NCI-H2171 treated with DMSO at 0.1 percent for 48 hours (cell line): ENCODE measurements at places on chromosomes 11 and 22.
A peak's percentile ranks its signal among the peaks of the same experiment; 100 is the strongest.

DNA sequence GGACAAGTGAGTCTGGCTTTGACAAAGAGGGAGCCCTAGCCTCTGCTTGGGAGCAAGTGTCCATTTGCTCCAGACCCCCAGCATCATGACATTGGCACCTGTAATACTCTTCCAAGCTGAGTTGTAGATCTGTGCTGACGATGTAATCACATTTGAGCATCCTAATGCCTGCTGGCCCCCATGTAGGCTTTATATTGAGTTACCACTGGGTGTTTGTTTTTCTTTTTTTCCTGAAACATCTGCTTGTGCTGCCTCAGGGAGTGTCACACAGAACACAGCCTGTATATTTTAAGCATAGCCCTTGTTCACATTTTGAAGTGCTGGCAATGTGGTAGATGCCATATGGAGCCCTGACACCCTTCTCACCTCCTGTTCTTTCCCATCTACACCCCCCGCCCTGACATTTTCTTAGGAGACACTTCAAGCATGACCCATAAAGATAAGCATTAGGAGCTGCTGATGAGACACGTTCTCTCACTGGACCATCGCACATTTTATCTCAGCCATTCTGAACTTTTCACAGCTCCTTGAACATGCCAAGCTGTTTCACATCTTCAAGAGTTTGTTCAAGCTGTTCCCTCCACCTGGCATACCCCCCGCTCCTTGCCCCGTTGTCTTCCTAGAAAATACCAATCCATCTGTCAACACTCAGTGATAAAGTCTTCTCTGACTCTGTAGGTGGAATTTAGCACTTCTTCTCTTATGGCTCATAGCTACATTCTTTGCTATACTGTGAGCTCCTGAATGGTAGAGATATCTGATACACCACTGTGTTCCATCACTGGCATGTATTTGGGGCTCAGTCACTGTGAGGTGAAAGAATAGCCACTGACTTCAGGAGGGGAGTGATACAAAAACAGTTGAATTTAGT, 128.7 kb downstream of the TRIM44 start:
- peak; percentile 100 for DNase-seq

DNA sequence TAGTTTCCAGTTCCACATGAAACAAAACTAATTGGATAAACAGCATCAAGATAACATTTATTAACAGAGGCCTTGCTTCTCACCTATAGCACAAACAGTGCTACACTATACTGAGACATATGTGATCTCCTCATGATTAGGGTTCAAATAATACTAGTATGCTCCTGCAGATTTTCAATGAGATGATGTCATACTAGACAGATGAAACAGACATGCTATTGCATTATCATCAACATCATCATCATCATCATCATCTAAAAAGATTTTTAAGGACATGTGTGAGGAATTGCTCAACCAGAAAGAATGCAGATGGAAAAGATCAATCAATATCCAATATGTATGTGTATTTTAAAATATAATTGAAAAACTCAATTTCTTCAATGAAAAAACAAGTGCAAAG, 932.3 kb downstream of the METTL15 start:
- no peak for DNase-seq

- DNase-seq = no peak
These were observed 959 bp downstream of the CCND1 start for GRCh38 chr11:69641681-69642548.

DNA sequence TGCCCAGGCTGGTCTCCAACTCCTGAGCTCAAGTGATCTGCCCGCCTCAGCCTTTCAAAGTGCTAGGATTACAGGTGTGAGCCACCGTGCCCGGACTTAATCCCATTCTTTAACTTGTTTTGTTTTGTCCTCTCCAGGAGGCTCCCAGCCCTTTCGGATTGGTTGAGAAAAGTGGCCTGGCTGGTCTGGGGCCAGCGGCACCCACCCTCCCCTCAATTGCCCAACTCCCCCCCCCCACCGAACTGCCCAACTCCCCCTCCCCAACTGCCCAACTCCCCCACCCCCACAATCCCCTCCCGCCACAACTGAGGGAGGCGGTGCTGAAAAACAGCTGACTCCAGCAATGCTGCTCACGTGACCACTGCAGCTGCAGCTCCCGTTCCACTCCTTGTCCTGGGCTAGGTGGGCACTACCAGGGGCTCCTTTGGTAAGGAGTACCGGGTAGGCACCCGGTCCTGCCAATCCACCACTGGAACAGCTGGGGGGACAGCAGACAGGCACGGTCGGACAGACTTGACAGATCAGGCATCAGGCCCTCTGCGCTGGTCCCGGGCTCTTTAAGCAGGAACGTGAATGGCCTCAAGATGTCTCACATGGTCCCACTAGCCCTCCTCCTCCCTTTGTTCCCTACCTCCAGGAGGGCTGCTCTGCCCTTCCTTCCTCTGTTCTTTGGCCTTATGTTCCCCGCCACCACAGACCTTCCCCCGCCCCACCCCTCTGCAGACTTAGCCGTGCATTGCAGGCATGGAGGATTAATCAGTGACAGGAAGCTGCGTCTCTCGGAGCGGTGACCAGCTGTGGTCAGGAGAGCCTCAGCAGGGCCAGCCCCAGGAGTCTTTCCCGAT, at the start of gene TCN2:
TSS of gene TCN2 (plus strand) at position 720 of the 845 bp plus-strand sequence. CDS start 158 bp downstream, outside the sequence.
- peak; percentile 71 for DNase-seq

DNA sequence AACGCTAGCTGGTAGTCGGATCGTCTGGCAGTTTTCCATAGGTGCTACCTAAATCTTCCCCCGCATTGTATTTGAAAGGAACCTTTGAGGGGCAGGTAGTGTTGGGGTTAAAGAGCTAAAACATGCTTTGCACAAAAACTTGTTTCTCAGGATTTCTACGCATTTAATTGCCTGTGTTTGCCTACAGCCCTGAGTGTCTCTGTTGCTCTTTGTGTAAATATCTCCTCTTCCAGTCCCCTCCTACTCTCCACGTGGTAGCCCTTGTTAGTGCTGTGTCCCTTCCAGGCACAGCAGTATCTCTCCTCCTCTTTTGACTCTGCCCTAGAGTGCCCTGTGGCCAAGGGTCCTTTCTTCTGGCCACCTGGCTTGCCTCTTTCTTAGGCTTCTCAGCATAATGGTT, 81.7 kb downstream of the BARX2 start:
- no peak for DNase-seq

GRCh38 chr11:75311858-75312288, 39.6 kb downstream of the ARRB1 start:
- DNase-seq = peak; percentile 24

DNA sequence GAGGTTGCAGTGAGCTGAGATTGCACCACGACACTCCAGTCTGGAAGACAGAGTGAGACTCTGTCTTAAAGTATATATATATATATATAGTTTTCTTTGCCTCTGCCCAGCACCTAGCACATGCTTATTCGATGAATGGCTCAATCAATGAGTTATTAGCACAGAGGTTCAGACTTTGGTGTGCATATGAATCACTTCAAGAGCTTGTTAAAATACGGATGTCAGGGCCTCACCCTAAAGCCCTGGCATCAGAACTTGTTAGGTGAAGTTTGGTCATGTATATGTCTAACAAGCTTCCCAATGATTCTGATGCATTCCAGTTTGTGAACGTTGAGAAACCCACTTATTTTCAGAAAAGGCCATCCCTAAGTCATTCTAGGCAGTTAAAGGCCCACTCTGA, 21.8 kb upstream of the TMEM86A start:
- DNase-seq = no peak

DNA sequence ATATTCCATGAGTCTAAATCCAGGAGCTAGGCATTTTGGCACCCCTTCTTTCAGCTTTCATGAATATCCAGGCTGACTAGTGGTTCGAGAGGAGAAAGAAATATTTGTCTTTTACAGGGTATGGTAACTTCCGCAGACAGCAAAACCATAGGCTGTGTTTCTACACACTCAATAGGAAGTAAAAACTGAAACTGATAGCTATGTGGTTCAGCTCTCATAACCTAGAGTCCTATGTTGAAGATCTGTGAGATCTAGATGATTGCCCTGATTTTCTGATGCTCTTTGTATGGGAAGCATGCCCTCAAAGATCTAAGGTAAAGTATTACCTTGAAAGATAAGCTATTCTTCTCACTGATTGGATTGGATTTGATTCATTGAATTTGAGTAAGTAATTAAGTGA, 118.3 kb downstream of the CD44 start:
- DNase-seq = no peak

- no peak for DNase-seq
These were observed 12.4 kb downstream of the CAVIN3 start for GRCh38 chr11:6307876-6308275.

DNA sequence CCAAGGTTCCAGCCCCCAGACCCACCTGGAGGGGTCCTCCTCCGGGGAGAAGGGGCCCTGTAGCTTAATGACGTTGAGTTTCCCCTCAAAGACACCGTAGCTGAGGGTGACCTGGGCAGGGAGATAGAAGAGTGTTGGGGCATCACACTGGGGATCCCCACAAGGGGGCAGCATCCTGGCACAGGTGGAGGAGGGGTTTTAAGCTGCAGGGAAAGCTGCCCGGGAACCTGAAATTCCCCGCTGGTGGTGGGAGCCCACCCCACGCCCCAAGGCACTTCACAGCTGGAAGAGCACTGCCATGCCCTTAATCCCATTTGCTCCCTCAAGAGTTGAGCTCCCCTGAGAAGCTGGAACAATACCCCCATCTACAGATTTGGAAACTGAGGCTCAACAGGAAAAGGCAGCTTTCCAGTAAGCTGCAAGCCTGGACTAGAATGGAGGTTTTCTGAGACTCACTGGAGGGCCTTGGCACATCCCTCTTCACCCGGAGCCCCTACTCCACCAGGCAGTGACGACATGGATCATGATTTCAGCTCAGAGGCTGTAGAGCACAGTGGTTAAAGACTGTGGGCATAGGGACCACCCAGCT, 13.7 kb downstream of the MFNG start:
- DNase-seq = no peak

GRCh38 chr11:11288972-11289616, 64.0 kb downstream of the CSNK2A3 start:
- no peak for DNase-seq

DNA sequence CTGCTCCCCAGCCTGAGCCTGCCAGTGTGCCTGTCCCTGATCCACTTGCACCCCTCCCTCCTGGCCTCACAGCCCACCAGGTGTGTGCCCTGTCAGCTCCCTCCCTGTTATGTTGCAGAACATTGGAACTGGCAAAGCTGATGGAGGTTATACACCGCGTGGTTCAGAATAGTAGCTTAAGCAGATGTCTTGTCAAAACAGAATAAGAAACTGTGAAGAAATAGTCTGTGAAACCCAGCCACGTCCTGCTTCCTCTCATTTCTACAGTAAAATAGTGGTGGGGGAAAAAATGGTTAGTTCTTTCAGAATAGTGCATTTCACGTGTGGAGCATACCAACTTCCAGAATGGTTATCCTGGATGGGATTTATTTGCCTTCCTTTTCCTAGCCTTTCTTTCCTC, 161.2 kb upstream of the NAV2 start:
- no peak for DNase-seq

DNA sequence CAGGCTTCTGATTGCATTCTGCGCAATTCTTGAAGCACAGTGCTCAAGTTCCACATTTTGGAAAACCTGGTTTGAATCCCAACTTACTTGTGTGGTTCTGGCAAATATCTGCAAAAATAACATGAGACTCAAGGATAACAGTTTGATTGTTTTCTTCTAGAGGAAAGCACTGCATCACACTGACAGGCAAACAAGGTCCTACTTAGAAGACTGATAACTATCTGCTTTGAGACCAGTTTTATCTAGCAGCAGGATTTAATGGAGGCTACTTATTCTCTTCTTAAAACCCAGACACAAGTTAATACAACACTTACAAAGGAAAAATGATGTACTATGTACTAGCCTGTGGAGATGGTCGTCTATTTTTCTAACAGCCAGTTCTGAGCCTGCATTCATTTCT, 41.4 kb downstream of the RIC3 start:
- no peak for DNase-seq

- DNase-seq = peak; percentile 43
These were observed 18.3 kb downstream of the AMOTL1 start for GRCh38 chr11:94786264-94787126.

DNA sequence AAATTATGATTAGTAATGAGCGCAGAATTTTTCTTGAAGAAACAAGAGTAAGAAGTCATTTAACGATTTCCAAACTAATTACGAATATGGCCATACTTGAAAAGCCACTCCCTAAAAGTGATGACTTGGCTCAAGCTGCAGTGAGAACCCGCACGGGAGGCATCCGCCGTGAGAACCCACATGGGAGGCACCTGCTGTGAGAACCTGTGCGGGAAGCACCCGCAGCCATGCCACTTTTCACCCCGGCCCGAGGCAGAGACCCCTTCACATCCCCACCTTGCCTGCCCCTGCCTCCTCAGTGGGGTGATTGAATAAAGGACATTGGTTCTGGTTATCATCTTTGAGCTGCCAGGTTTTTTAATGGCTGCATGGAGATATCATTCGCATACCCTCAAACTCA, 89.7 kb downstream of the BRD1 start:
- DNase-seq = no peak

GRCh38 chr22:40582063-40582462, 54.5 kb downstream of the MRTFA start:
- DNase-seq = no peak

DNA sequence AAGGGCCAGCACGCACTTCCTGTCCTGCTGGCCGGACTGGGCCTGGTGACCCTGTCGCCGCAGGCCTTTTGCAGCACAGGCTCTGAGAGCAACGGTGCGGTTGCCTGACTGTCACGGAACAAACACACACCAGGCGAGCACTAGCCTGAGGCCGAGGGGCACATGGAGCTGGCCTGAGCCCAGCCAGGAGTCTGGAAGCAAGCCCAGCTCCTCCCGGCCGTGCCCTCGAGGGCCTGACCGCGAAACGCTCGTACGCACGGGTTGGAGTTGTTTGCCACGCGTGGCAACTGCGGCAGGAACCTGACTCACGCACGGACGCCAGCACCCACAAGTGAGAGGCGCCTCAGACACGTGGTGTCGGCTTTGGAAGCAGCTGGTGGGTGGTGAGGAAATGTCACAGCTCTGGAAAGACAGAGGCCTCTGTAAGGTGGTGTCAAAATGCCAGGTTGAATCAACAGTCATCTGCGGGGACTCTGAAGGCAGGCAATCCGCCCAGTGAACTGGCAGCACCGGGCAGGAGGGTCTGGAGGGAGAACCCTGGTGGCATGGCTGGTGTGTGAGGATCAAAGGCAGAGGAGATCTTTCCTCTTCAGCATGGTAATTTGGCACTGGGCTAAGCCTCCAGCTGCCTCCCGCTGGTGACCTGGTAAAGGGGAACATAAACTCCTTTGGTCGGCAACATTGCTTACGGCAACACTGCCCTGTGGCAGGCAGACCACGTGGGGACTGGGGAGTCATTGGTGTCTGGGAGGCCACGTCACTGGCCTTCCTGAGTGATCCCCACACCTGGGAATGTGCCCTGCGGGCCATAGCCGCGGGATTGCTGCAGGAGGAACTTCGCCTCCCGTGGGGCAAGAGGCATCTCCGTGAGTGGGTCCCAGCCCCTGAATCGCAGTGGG, 15.3 kb upstream of the IL17REL start:
- DNase-seq = no peak

- DNase-seq = no peak
These were observed 7.3 kb downstream of the TRIM34 start for GRCh38 chr11:5631969-5632635.

GRCh38 chr22:32325416-32325801, 32.3 kb upstream of the RFPL3 start:
- DNase-seq = no peak

- no peak for DNase-seq
These were observed 74.7 kb upstream of the APOA1 start for GRCh38 chr11:116911976-116912734.

- no peak for DNase-seq
These were observed 6.2 kb downstream of the HORMAD2 start for GRCh38 chr22:30086496-30086895.
